GM04503 (cell line): ENCODE measurements at places on chromosomes 11 and 22.

DNA sequence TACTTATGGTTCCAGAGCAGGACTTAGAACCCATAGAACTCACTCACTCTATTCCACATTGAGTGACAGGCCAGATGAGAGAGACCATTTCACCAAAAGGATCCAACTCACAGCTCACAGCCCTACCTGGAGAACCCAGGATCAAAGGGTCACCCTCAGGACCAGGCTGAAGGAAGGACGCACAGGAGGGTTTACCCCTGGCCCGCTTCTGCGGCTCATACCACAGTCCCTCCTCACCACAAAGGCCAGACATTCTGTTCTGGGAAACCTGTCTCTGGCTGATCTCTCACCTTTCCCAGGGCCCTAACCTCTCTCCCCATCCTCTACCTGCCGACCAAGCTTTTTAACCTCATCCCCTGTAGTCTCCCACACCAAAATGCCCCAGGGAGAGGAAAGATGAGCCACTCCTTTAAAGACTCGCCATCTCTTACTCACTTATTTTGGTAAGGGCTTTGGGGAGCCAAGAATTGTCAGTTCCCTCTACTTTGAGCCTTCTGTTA is 4.7 kb downstream of the FOSL1 start:
- no peak for DNase-seq

GRCh38 chr11:69486773-69487291 is 5.4 kb downstream of the LINC01488 start:
- no peak for DNase-seq

DNA sequence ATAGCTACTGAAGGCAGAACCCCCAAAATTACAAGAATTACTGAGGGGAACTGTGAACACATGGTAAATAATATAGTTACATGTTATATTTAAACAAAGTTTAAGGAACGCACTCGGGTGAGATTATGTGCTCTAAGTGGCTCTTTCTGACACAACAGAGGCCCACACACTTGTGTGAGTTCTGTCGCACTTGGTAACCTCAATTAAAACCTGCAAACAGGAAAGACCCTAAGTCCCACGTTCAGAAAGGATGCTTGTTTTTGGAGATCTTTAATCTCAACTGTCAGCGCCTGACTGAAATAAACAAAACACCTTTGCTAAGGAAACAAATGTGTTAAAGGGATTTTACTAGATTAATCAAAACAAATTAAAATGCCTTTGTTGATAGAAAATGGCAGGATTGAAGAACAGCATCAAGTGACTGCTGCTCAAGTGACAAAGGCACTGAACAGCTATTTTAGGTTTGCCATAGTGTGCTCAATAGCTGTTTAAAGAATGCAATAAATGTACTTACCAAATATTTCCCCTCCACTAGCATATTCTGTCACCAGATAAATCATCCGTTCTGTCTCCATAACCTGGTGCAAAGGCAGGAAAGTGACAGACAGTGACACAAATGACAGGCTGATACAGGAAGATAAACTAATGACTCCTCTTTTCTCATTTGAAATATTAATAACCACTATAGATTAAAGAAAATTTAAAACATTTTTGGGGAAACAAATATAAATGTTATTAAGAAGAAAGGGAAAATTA is 116.3 kb upstream of the APOA1 start:
- no peak for DNase-seq

DNA sequence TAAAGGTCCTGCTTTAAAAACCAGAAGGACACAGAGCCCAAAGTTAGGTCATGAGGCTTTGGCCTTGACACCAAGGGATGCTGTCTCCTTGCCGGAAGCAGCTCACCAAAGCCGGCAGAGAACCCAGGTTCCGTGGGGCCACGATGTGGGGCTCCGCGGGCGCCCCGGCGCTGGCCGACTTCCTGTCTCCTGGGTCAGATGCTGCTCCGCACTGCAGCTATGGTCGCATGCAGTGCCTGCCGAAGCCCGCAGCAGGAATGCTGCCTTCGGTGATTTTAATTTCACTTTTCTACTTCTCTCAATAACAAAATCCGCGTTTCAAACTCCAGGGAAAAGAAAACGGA is 454 bp upstream of the OTUB1 start:
- no peak for DNase-seq

- DNase-seq: no peak
Measured at GRCh38 chr11:48001438-48002021, 21.2 kb downstream of the PTPRJ start.

DNA sequence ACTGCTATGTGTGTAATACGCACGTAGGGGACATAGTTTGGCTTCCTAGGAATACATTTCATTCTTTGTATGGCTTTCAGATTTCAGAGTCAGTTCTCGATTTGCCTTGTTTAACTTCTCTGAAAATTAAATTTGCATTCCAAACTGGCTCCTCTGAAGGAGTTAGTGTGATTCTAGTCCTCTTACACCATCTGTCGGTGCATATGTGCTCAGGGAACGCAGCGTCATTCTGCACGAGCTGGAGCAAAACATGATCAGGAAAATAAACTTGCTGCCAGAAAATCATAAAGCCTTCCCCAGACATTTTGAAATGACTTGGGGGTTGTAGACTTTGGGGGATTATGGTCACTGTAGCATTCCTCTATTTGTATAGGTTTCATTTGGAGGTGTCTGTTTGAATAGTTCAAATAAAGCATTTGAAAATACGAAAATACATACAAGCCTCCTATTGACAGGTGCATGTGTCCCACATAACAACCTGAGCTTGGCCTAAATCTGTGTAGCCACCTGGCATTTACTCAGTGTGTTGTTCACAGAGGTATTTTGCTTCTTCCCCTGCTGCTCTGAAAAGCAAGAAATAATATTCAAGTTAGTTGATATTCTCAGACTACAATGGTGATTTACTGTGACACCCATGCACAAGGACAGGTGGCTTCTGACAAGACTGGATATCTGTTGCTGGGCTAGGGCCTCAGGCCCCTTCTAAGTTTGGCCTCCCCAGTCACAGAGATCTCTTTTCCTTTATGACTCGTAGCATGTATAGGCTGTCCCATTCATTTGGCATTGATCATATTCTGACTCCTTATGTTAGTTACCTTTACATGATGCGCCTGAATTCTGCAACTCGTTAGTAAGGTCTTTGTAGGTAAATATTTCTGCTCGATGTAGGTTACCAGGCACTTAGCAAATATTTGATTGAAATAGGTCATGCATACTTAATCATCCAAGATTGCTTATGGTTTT is 81.6 kb upstream of the SORL1-AS1 start:
- no peak for DNase-seq

GRCh38 chr11:83068568-83068967 is 3.1 kb downstream of the RAB30 start:
- DNase-seq: no peak

- no peak for DNase-seq
Measured at GRCh38 chr11:98177925-98178324, 842.8 kb upstream of the CNTN5 start.

GRCh38 chr11:129999407-129999806 is 3.2 kb downstream of the PRDM10 start:
- no peak for DNase-seq

GRCh38 chr11:121383716-121384115 is 68.4 kb upstream of the SORL1 start:
- DNase-seq: no peak

DNA sequence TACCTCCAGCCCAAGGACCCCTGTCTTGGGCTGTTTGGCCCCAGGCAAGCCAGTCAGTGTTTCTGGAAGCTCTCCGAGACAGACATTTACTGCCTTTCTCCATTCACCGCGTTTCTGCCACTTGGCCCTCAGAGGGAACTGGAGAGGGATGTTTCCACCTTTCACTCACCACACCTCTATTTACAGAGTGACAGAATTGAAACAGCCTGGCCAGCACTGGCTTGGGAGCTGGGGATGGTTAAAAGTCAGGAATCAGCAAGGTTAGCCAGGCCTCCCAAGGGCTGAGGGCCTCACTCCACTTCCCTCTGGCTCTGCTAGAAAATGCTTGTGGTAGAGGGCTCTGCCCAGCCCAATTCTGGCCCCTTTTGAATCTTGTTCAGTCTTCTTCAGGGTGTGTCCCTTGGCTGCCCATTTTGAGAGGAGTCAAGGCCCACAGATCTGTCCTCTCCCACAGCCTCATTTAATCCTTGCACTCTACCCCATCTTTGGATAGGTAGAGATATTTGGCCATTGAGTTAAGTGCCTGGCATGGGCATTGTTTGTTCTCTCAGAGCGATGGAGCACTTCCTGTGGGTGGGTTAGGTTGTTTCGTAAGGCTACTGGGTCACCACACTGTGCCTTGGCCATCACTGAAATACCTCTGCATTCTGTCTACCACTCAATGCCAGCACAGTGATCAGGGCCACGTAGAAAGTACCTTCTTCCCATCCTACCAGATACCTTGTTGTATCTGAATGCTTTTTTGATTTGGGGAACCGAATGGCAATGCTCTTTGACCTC is 119.2 kb downstream of the MICAL2 start:
- DNase-seq: no peak

DNA sequence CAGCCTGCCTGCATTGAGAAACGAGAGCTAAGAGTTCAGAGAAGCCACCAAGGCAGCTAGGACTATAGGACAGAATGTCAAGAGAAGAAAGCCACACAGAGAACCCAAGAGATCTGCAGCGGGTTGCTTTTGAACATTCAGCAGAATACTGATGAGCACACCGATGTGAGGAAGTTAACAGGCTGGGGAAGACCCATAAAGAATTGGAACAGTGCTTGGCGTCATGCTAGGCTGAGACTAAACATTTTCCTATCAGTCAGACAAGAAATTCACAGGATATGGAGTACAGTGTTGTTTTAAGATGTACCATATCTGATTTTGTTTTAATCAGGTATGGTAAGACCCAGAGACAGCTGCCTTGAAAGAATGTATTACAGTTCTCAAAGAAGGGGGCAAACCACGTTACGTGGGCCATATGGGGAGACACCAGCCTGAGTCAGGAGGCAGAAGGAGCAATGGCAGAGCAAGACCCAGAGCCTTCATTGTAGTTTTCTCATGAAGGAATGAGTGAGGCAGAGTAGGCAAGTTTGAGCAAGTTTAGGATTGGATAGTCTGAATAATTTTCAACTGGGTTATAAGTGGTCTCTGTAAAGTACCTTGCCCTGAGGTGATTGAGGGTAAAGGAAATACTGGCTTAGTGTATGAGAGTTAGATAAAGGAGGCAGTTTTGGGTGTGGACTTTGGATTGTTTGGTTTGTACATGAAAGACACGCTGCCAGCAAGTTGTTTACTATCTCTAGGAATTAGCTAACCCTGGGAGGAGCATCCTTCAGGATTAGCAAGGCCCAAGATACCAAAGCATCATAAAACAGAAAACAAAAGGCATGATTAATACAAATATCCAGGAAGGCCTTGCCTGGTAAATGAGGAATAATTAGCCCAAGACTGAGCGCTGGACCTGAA is 14.3 kb downstream of the LRRC75B start:
- peak; percentile 55 for DNase-seq

DNA sequence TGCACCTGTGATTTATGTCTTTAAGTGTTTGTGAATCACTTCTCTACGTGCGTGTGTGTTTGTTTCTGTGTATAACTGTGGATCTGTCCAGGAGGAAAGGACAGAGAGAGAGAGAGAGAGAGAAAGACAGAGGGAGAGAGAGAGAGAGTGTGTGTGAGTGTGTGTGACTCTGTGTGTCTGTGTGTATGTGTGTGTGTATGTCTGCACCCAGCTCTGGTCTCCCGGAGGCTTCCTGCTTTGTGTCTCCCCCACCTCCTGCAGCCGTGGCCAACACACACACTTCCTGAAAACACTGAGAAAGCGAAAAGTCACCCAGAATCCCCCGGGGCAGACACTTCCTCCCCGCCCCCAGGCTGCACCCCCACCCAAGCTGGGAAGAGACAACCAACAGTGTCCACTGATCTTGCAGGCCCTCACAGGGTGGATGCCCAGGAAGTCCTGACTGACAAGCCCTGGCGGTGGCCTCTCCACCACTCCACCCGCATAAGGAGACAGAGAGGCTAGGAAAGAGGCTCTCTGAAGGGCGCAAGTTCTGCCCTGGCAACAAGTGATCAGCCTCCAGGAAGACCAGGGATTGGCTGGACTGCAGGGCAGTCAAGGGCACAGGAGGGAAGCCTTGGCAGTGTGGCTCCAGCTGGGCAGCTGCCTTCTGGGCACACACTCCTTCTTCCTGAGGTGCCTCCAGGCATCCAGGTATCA is 30.0 kb downstream of the ARAP1 start:
- DNase-seq: peak; percentile 54
